Lung microvascular endothelial cell (primary cell): ENCODE measurements at places on chromosomes 5 and 9.

DNA sequence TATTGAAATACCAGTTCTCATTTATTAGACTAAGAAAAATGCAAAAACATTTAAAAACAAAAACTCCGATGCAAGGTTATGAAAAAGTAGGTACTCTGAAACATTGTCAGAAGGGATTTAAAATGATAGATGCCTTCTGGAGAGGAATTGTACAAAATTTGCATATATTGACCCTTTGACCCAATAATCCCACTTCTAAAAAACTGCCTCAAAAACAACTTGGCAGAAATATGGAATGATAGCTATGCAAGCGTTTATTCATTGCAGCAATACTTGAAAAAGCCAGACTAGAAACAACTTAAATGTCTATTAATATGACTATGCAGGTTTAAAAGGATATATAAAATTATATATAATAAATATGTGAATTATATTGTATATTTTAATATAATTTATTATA lies 118.4 kb downstream of the PLK2 start:
- no peak for DNase-seq

- no peak for DNase-seq
Observed at GRCh38 chr9:133470988-133471387, 7.9 kb downstream of the SLC2A6 start.

DNA sequence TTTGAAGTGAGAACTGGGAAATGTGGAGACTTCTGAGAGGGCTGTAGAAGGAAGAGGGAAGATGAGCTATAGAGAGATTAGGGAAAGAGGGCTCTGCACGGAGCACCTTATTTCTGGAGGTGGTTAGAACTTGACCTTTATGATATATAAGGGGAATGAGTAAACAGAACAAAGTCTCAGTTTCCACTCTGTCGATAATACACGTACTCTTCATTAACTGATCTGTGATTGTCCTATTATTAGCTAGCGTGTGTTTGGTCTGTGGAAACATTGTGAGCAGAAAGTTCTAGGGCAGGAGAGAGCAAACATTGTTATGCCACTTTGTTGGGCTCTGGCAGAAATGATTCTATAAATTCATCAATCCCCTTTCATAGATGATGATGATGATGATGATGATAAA lies 118.5 kb downstream of the UGCG start:
- DNase-seq, result no peak

- DNase-seq, result peak; percentile 15
Observed at GRCh38 chr5:72558383-72558782, 51.2 kb upstream of the ZNF366 start.

DNA sequence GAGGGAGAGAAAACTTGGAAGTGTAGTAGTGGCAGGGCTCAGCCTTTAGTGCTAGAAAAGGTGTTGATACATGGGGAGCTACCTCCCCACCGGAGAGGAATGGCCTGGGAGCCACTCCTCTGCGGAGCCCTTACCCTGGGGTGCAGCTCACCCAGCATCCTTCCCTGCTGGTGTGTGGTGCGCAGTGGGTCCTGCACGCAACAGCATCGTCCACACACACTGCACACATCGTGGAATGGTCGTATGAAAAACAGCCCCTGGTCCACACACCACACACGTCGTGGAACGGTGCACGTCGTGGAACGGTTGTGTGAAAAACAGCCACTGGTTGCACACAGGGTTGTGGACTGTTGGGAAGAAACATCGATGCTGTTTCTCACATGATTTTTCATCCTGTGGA lies 16.1 kb upstream of the AHRR start:
- DNase-seq, result no peak

DNA sequence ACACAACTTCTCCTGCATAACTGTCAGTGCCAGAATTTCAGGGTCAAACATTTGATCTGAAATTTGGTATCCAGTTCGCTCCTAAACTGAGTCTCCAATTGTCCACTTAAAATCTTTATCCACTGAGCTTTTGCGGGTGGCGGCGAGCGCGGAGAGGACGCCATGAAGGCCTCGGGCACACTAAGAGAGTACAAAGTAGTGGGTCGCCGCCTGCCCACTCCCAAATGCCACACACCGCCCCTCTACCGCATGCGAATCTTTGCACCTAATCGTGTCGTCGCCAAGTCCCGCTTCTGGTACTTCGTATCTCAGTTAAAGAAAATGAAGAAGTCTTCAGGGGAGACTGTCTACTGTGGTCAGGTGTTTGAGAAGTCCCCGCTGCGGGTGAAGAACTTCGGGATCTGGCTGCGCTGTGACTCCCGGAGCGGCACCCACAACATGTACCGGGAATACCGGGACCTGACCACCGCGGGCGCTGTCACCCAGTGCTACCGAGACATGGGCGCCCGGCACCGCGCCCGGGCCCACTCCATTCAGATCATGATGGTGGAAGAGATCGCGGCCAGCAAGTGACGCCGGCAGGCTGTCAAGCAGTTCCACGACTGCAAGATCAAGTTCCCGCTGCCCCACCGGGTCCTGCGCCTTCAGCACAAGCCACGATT lies 913.7 kb upstream of the DMAC1 start:
- no peak for DNase-seq

- DNase-seq, result no peak
Observed at GRCh38 chr5:8333977-8334376, 465.0 kb downstream of the MTRR start.

DNA sequence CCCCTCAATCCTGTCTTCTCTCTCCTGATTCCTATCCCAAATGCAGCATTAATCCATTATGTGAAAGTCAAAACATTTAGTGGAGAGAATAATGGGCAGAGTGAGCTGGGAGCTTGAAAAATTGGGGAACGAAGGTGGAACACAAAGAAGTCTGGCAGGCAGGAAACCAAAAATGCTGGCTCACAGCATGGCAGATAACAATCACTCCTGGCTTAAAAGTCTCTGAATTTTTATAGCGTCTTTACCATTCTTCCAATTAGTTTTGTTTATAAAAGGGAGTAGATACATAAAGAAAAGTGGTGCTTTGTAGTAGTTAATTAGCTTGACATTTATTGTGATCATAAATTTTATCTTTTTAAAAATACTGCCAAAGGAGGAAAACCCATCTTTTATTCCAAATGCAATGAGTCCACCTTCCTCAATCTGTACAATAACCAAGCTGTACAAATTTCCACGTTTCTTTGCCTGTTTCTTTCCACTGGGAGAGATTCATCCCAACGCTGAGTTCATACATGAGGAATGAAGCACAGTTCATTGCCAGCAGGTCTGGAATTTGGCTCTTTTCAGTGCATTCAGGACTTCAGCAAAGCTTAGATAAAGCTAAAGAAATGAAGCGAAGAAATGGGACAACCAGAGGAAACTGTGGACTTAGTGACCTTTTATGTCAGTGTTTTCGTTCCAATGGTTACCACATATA lies 174.7 kb downstream of the HMHB1 start:
- DNase-seq, result no peak
